Astrocyte (in vitro differentiated cells and primary cell): ENCODE measurements at places on chromosomes 5 and 9.

DNA sequence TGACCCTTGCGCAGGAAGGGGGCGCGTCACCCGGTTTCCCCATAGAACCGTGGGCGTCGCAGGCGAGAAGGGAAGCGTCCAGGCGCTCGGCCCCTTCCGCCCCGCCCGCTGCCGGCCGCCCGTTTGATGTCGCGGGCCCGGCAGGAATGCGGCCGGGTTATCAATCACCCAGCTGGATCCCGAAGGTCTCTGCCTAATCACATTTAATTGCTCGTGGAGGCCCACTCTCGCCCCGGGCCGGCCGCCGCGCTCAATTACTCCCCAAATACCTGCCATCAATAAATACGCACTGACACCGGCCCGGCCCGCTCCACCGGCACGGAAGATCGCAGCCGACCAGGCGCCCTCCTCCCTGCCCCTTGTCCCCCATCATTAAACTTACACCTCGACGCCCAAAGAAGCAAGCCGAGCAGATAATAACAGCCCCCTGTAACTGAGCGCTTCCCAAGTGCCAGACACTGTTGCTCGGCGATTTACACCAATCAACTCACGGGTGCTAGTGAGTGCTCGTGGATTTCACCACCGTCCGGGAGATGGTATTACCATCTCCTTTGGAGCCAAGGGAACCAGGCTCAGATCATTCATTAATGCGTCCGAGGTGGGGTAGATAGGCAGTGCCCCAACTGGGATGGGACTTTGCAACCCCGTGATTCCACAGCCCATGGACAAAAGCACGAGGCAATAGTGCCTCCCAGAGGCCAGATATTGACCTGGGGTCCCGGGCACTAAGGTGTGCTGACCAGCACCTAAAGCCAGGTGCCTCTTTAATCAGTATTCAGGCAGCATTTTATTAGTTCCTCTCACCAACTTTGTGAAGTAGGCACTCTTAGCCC, 11.3 kb downstream of the MSX2 start:
- DNase-seq, result peak; percentile 24

DNA sequence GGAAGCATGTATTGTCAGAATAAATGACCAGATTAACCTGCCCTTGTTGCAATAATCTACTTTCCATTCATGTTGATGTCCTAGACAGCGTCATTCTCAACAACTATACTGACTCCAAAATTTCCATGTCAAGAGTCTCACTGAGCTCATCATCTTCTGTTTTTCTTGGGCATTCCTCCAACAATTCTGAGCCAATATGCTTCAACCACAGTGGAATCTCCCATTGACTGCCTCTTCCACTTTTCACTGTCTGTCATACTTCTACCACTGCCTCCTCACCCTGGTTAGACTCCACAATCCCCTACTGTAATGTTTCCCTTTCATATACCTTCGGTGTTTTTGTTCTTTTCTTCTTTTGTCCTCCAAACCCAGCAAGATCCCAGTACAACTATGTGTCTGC, 162.8 kb downstream of the TLE1 start:
- DNase-seq, result peak; percentile 82

GRCh38 chr5:72557167-72558045, 50.2 kb upstream of the ZNF366 start:
- no peak for DNase-seq

DNA sequence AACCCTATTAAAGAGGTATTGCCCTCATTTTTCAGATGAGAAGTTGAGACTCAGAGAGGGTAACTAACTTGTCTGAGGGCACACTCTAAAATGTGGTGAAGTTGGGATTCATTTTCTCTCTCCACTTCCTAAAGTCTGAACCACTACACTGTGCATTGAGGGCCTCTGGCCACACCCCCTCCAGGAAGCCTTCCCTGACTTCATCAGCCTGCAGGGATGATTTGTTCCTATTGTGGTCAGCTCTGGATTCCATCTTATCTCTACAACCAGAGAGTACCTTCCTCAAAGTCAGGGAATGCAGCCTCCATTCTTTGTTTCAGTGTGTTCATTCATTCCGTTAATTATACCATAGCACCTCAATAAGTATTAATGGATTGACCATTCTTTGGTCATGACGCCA, 356.0 kb upstream of the PANK3 start:
- DNase-seq, result peak; percentile 15

- DNase-seq, result peak; percentile 8
Measured at GRCh38 chr5:168357876-168358275, 66.4 kb downstream of the WWC1 start.

GRCh38 chr5:136058039-136058971, 29.5 kb downstream of the TGFBI start:
- DNase-seq, result peak; percentile 99

DNA sequence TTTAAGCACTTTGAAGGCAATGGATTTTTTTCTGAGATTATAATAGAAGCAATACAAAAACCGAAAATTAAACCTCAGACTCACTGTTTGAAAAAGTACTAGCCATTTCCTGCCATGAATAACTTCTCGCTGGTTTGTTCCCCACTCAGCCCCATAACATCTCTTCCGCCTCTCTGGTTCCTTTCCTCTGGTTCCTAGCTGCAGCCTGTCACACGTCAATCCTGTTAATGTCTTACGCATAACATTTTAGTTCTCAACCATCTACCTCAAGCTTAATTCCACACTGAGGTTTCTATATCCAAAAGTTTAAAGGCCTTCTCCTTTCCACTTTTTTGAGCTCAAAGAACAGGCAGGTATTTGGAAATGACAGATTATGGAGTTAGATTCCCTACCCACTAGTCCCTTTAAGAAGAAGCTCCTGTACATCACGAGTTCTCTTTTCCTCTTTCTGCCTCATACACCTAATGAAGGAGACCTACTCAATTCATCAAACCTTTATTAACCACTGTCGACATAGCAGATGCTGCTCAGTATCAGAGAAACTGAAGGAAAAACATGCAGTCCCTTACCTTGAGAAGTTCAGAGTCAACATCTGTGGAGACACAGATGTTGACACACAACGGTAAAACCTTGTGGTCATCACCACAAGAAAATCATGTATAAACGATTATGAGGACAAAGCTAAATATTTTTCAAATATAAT, 243.0 kb upstream of the PTGER4 start:
- no peak for DNase-seq

DNA sequence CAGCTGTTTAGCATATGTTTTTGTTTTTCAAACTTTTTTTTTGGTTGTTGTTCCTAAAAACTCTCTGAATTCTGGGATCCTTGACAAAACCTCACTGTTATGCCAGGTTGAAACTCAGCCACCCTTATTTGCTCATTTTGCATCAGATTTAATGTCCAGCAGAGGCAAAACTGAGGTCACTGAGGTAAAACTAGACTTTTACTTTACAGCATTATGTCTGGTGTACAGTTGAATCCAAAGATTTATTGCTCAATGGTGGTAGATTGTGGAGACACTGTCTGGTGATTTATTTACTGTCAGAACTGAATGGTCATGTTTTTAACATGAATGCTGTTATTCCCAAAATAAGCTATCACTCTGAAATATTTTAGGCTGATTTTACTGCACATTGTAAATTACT, 87.9 kb downstream of the FBXL7 start:
- peak; percentile 31 for DNase-seq
